ENCODE measurements at places on chromosomes 2 and 18. TPM values are rescaled to one million over a fixed set of nuclear protein-coding genes. Genes with fewer than 3 reads are reported as not detected.
A peak's percentile ranks its signal among the peaks of the same experiment; 100 is the strongest.

- no peaks in the 10 kb centered on the region for H3K4me1 ChIP-seq
- no peak overlapping the region for H3K4me3 ChIP-seq
- DNase-seq = no peak
- no peak overlapping the region for H3K27ac ChIP-seq
- no peaks in the 10 kb centered on the region for H3K27me3 ChIP-seq
- H3K36me3 ChIP-seq = no peaks in the 10 kb centered on the region
Measured at GRCh38 chr2:47650001-47650535, 132.9 kb upstream of the MSH6 start.

GRCh38 chr2:163621445-163622004 is 114.3 kb downstream of the FIGN start:
- DNase-seq = no peak
- H3K27ac ChIP-seq = no peak overlapping the region
- H3K36me3 ChIP-seq = no peaks in the 10 kb centered on the region
- H3K4me1 ChIP-seq = no peaks in the 10 kb centered on the region
- no peaks in the 10 kb centered on the region for H3K27me3 ChIP-seq

DNA sequence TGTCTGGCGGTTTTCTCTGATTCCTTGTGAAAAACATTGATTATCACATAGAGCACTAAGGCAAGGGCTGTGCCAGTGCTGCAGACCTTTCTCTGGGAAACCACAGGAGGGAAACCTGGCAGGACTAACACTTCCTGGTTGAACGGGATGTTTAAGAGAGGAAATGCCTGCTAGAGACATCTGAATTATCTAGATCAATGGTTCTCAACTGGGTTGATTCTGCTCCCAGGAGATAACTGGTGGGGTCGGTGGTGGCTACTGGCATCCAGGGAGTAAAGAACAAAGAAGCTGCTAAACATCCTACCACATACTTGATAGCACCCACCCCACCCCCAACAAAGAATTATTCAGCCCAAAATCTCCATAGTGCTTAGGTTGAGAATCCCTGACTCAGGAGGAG is 37.5 kb downstream of the DDX18 start:
- no peak for DNase-seq
- no peaks in the 10 kb centered on the region for H3K36me3 ChIP-seq
- no peaks in the 10 kb centered on the region for H3K27me3 ChIP-seq
- no peak overlapping the region for H3K4me3 ChIP-seq

GRCh38 chr2:26401739-26402541 is at the start of gene DRC1:
Gene DRC1 (plus strand): TSS chr2:26401920. CDS start chr2:26401990, 70 bp downstream.
- H3K4me3 ChIP-seq = no peak within 1 kb of the TSS
- H3K36me3 ChIP-seq = no peaks in the 10 kb centered on the region
- peak; percentile 59 for DNase-seq

- H3K4me1 ChIP-seq = no peaks in the 10 kb centered on the region
- no peaks in the 10 kb centered on the region for H3K36me3 ChIP-seq
- H3K27me3 ChIP-seq = no peaks in the 10 kb centered on the region
- H3K4me3 ChIP-seq = no peak overlapping the region
- H3K27ac ChIP-seq = no peak overlapping the region
Measured at GRCh38 chr2:30584116-30584515, 137.1 kb downstream of the LCLAT1 start.

DNA sequence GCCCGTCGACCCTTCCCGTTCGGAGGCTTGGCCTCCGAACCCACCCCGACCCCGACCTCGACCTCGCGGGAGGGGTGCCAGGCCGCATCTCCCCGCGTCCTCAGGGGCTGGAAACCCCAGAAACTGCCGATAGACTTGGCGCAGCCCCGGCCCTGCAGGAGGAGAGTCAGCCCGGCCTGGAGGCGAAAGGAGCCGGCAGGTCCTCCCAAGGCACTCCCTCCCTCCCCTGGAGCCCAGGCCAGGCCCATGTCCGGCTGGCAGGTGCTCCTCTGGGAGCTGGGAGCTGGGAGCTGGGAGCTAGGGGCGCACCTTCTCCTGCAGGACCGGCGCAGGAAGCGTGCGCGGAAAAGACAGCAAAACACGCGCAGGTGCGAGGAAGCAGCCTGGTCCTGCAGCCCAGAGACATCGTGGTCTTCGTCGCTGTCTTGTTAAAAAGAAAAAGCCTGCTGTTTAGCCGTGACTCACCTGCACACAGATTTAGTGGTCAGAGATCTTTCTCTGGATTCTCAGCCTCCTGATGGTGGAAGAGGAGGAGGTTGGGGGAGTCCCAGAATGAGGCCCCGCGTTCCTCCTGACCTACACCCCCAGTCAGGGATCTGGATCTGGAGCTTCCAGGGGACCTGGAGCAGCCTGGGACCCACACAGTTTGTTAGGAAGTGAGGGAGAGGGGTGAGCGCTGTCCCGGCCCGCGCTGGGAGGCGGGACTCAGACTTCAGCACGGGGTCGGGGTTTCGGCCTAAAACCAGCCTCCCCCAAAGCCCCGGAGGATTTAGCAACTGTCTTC is 660 bp upstream of the MBP start:
- no peaks in the 10 kb centered on the region for H3K27me3 ChIP-seq
- peak overlapping the region; percentile 28 for H3K4me3 ChIP-seq
- DNase-seq = no peak
- peaks cover 9% of the 10 kb centered on the region for H3K4me1 ChIP-seq

- H3K4me3 ChIP-seq = no peak overlapping the region
- H3K4me1 ChIP-seq = no peaks in the 10 kb centered on the region
- H3K36me3 ChIP-seq = no peaks in the 10 kb centered on the region
Measured at GRCh38 chr2:12767541-12767940, 50.8 kb downstream of the TRIB2 start.

DNA sequence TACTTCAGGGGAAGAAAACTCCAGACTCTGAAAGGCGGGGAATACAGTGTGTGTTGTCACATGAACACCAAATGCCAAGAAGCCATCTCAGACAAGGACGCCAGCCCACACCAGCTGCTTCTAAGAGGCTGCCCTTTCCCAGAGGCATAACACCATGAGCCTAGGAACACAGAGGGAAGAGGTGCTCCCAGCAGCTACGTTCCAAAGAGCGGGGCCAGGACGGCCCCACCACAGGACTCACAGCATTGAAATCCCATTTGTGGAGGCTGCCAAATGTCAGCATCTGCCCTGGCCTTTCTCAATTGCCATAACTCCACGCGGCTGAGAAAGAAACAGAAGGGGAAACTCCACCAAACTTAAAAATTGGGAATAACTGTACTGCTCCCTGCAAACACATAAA is 20.1 kb upstream of the ID2 start:
- H3K4me3 ChIP-seq = no peak overlapping the region
- peaks cover 21% of the 10 kb centered on the region for H3K4me1 ChIP-seq
- no peak overlapping the region for H3K27ac ChIP-seq
- H3K36me3 ChIP-seq = no peaks in the 10 kb centered on the region

DNA sequence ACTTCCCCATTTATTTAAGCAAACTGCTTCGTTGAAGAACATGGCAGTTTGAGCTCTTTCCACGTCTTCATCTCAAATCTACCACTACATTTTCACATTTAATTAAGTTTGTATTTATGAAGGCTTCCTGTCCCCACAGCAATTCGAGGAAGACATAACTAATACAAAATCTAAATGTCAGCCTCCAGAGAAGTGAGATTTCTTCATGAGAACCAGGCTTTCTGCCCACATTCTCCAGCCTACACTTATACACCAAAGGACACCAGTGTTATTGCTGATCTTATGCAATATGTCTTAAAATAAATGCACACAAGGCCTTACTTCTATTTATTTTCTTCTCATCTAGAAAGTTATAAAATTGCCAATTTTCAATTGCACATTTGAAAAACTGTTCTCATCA is 1209.3 kb upstream of the FAM98A start:
- no peak overlapping the region for H3K27ac ChIP-seq
- H3K36me3 ChIP-seq = no peaks in the 10 kb centered on the region
- no peak for DNase-seq
- H3K4me1 ChIP-seq = no peaks in the 10 kb centered on the region

GRCh38 chr18:43170586-43170985 is 55.1 kb upstream of the RIT2 start:
- no peaks in the 10 kb centered on the region for H3K27me3 ChIP-seq
- no peaks in the 10 kb centered on the region for H3K36me3 ChIP-seq
- no peaks in the 10 kb centered on the region for H3K4me1 ChIP-seq
- H3K27ac ChIP-seq = no peak overlapping the region
- no peak overlapping the region for H3K4me3 ChIP-seq
- DNase-seq = no peak

- H3K27me3 ChIP-seq = no peaks in the 10 kb centered on the region
- DNase-seq = no peak
- H3K27ac ChIP-seq = no peak overlapping the region
- H3K4me3 ChIP-seq = no peak overlapping the region
Measured at GRCh38 chr18:71027531-71027930, 738.7 kb downstream of the SOCS6 start.

GRCh38 chr18:80247393-80247841 is at the start of gene PARD6G:
Gene PARD6G (minus strand): TSS chr18:80247514. CDS start chr18:80247348, 166 bp downstream.
- no peaks in the 10 kb centered on the region for H3K36me3 ChIP-seq
- H3K27ac ChIP-seq = peak within 1 kb of the TSS; percentile 31
- no peaks in the 10 kb centered on the region for H3K27me3 ChIP-seq
- peaks cover 2% of the 10 kb centered on the region for H3K4me1 ChIP-seq
- DNase-seq = peak; percentile 86

- no peaks in the 10 kb centered on the region for H3K4me1 ChIP-seq
- peaks cover 4% of the 10 kb centered on the region for H3K27me3 ChIP-seq
- H3K27ac ChIP-seq = no peak overlapping the region
- DNase-seq = no peak
- no peaks in the 10 kb centered on the region for H3K36me3 ChIP-seq
- no peak overlapping the region for H3K4me3 ChIP-seq
Measured at GRCh38 chr2:166614503-166614902, 120.5 kb upstream of the SCN7A start.

DNA sequence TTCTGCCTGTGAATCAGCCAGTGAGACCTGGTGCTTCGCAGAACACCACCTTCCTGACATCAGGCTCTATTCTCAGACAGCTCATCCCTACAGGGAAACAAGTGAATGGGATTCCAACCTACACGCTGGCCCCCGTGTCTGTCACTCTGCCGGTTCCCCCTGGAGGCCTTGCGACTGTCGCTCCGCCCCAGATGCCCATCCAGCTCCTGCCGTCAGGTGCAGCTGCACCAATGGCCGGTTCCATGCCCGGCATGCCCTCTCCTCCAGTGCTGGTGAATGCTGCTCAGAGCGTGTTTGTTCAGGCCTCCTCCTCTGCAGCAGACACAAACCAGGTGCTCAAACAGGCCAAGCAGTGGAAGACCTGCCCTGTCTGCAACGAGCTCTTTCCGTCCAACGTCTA is 28.1 kb downstream of the ADNP2 start:
- H3K27ac ChIP-seq = no peak overlapping the region
- H3K27me3 ChIP-seq = no peaks in the 10 kb centered on the region
- peaks cover 36% of the 10 kb centered on the region for H3K36me3 ChIP-seq
- DNase-seq = no peak

DNA sequence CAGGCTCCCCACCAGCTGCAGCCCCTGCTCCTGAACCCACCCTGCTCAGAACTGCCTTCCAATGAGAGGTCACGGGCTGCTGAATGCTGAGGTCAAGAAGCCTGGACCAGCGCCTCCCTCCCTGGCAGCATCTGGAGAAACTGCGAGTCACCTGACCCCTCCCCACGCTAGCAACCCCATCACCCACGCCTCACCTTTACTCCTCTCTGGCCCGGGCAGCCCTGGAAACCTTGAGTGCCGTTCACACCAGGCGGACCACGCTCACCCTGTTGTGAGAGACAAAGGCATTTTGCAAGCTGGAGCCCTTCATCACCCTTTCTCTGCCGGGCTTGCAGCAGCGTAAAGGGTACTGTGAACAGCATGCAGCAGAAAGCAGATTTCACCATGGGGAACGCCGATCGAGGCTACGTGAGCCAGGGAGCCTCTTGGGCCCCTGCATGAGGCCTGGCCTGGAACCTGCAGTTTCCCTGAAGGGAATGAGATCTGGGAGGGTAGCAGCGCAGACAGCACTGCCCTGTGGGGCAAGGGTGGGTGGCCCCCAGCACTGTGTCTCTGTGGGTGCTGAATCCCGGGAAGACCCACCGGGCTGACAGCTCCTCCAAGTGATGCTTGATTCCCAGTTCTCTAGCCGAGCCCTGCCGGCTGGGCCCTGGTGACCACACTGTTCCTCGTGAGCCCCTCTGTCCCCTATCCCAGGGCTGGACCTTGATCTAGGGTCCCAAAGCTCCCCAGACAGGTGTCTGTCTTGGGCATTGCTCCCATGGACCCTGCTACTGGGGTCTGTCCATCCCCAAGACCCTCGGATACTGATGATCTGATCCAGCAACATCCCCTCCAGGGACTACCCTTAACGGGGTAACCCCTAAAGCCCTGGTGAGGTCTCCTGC is 53.8 kb downstream of the COL6A3 start:
- no peaks in the 10 kb centered on the region for H3K36me3 ChIP-seq
- H3K4me3 ChIP-seq = no peak overlapping the region
- no peaks in the 10 kb centered on the region for H3K27me3 ChIP-seq

- H3K4me1 ChIP-seq = no peaks in the 10 kb centered on the region
- no peaks in the 10 kb centered on the region for H3K27me3 ChIP-seq
- H3K27ac ChIP-seq = no peak overlapping the region
- no peaks in the 10 kb centered on the region for H3K36me3 ChIP-seq
Measured at GRCh38 chr2:37774976-37775907, 103.8 kb upstream of the CDC42EP3 start.

DNA sequence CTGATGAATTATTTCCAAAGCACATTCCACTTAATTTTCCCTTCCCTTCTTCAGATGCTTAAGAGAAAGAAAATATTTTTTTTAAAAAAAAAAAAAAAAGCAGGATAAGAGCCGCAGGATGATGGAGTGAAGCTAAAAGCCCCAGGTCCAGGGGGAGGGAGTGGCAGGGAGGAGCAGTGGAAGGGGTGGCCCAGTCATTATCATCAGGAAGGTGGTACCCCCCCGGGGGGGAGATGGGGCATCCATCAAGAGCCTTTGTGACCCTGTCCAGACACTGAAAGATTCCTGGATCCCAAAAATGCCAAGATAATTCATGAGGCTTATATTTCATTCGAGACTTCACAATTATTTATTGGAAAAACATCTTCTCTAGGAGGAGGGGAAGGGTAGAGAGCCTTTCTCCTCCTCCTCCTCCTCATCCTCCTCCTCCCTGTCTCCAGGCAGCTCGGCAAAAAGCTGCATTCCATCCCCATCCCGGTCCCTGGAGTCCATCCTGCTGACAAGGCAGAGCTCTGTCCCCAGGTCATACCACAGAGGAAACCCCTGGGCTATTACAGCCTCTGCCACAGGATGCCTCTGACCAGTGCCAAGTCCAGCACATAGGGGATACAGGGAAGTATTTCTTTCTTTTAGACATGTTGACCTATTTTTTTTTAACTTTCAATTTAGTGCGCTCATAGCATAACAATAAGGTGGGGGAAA is 125.3 kb downstream of the TWIST2 start:
- DNase-seq = no peak
- no peak overlapping the region for H3K4me3 ChIP-seq
- H3K36me3 ChIP-seq = no peaks in the 10 kb centered on the region
- H3K27ac ChIP-seq = no peak overlapping the region
- H3K27me3 ChIP-seq = no peaks in the 10 kb centered on the region

The IL37 gene
- not detected for total RNA-seq

The RAX gene
- total RNA-seq = not detected

The COMMD1 gene
- total RNA-seq = 21.1 TPM

The COBLL1 gene
- total RNA-seq = 16.3 TPM

All from liver (tissue), 10 donors.